ENCODE measurements at places on chromosomes 16 and 17.

DNA sequence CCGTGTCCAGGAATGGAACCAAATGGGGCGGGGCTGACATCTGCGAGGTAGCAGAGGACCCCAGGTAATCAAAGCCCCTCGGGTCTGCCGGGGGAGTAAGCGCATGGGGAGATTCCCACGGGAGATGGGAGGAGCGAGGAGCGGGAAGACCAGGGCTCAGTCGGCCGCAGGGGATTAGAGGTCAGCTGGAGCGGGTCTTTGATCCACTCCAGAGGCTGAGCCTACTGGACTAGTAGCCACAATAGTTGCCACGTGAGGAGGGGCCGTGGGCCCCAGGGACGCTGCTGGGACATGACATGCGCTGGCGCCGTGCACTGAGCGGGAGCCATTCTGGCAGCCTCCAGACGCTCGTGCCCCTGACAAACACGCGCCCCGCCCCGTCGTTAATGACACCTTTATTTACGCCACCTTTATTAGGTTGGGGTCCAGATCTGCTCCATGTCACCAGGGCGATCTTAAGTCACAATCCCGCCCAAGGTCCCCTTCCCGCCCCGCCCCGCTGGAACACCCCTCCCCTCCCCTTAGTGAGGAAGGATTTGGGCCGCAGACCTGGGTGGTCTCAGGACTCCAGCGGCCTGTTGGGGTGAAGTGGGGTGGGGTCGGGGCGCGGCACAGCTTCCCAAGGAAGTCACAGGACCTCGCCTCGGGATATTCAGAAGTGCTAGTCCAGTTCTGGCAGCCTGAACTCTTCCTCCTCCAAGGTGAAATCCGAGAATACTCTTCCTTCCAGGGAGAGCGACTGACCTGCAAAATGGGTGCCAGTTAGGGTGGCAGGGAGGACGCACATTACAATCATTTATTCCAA lies 15.0 kb downstream of the PPY start:
- no peak for DNase-seq

DNA sequence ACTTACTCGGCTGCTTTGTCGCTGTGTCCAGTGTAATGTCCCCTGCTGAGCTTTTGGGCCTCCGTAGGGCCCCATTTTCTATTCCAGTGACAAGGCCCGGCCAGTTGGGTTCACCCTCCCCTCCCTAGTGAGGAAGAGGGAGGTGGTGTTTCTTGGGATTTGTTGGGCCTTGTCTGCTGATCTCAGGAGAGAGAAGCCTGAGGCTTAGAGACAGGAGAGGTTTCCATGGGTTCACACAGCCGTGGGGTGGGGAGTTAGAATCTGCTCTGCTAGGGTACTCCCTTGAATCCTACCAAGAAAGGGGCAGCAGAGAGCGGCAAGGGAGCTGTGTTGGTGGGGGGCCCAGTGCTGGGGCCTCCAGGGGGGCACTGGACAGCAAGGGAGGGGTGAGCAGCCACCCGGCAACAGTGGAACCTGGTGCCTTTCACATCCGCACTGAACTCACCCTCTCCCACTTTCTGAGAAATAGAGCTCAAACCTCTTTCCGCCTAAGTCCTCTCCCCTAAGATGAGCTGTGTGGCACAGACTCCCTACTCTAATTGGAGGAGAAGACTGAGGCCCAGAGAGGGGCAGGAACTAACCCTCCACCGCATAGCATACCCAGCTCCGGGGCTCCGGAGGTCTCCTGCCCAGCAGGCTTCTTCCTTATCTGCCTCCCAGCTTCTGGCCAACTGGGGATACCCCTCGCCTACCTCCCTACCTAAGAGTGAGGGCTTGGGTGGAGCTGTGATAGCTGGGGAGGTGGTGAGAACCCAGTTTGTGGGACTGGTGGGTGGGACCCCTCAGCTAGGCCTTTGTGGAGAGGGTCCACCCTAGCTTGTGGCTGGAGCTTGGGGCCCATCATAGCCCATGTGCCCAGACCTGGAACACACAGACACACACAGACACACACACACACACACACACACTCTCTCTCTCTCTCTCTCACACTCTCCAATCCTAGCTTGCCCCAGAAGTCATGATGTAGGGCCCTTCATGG lies 6.8 kb downstream of the TBKBP1 start:
- no peak for DNase-seq

DNA sequence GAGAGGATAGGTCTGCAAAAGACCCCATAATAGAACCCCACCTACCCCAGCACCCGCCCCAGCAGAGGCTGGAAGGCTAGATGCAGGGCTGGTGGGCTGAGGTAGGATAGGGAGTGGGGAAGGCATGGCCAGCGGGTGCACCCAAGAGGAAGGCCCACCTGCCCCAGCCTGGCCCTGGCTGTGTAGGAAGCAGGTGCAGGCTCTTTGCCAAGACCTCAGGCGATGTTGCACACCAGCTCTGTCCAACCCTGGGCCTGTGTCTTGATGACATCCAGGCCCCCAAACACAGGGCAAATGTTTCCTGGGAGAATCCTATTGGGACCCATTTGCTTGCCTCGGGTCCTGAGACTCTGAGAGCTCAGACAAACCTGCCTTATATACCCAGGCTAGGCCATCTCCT lies 12.2 kb downstream of the UNC119 start:
- no peak for DNase-seq

DNA sequence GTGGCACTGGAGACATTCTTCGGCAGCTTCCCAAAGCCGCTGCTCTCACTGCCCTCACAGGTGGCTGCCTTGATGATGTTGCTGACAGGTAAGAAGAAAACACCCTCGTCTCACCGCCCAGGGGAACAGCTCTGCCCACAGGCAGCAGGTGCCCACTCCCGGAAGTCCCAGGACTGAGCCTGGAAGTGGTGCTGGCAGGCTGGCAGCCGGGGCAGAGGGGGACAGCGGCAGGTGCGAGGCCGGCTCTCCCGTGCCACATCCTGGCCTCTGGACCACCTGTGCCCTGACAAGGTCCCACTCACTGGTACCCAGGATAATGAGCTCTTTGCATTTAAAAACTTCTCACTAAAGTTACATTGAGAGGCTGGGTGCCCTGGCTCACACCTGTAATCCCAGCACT lies 20.4 kb downstream of the CEP131 start:
- DNase-seq = no peak

DNA sequence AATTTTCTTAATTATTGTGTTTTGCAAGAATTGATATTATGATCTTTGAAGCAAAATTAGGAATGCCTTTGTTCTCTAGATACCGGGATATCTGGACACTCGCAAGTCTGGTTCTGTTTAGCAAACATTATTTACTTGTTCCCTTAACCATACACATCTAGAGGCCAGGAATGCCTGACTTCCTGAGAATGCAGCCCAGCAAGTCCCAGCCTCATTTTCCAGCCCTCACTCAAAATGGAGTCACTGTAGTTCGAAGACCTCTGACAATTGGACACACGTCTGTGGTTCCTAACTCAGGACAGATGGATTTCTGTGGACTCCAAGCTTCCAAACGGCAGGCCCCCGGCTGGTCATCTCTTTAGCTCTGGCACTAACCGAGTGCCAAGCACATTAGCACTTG lies 355.4 kb upstream of the RBFOX1 start:
- no peak for DNase-seq

DNA sequence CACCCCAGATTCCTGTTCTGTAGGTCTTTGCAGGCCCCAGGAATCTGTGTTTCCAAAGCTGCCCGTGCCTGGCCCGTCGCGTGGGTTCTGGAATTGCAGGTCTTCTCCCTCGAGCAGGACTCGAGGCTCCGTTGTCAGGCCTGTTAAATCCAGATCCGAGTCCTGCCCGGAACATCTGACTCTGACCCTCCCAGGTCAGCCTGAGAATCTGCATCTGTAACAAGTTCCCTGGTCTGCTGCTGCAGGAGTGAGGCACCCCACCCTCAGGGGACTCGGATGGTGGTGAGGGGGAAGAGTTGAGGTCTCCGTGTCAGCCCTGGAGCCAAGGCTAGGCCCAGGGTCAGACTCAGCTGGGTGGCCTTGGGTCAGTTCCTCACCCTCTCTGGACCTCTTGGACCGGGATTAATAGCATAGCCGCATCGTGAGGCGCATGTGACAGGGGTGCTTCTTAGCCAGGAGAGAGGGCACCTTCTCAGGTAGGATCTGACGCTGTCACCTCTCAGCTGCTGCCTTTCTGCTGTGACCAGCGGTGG lies 8.8 kb downstream of the SPIRE2 start:
- no peak for DNase-seq

GRCh38 chr17:49987290-49987585 lies 7.8 kb downstream of the DLX3 start:
- no peak for DNase-seq

DNA sequence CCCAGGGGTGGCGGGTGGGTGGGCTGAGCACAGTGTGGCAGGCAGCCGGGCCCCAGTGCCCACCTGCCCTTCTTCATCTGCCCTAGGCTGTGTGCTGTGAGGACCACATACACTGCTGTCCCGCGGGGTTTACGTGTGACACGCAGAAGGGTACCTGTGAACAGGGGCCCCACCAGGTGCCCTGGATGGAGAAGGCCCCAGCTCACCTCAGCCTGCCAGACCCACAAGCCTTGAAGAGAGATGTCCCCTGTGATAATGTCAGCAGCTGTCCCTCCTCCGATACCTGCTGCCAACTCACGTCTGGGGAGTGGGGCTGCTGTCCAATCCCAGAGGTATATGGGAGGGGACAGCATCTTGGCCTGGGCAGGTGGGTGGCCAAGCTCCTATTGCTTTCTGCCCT lies 6.4 kb downstream of the GRN start:
- no peak for DNase-seq

- peak; percentile 17 for DNase-seq
Measured at GRCh38 chr17:29240968-29241963, 5.4 kb upstream of the CRYBA1 start.

- no peak for DNase-seq
Measured at GRCh38 chr16:2614761-2615191, 67.5 kb upstream of the KCTD5 start.

DNA sequence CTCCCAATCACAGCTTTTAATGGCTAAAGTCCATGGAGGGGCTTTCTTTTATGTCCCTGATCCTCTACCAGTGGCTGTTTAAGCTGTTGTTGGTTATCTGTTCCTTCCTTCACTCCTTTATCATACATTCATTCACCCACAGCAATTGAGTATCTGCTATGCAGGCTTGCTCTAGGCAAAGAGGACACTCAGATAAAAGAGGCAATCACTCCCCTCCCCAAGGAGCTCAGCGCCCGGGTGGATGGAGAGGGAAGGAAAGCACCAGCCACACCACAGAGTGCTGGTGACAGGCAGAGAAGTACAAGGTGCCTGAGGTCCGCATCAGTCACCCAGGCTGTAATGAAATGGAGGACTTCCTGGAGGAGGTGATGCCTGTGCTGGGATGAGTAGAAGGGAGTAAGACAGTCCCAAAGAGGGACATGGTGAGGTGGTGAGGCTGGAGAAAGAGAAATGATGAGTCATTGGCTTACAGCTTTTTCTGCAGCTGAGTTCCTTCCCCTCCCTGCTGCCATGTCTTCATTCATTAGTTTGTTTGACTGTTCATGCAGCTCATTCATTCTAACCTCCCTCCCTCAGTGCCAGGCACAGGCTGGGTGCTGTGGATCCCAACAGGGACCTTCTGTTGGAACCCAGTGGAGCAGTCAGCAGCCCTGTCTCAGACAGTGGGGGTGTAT lies 12.8 kb upstream of the NGFR start:
- DNase-seq = no peak

GRCh38 chr16:19307587-19308241 lies 22.2 kb downstream of the CLEC19A start:
- no peak for DNase-seq

GRCh38 chr17:27764589-27764988 lies 35.7 kb downstream of the NOS2 start:
- no peak for DNase-seq

GRCh38 chr17:81338274-81339190 lies 43.4 kb upstream of the SLC38A10 start:
- DNase-seq = no peak

GRCh38 chr16:87766485-87766797 lies 655 bp upstream of the KLHDC4 start:
- DNase-seq = no peak

- DNase-seq = no peak
Measured at GRCh38 chr17:80970762-80971703, 20.6 kb upstream of the CHMP6 start.

- DNase-seq = no peak
Measured at GRCh38 chr16:65044873-65045272, 77.0 kb downstream of the CDH11 start.

DNA sequence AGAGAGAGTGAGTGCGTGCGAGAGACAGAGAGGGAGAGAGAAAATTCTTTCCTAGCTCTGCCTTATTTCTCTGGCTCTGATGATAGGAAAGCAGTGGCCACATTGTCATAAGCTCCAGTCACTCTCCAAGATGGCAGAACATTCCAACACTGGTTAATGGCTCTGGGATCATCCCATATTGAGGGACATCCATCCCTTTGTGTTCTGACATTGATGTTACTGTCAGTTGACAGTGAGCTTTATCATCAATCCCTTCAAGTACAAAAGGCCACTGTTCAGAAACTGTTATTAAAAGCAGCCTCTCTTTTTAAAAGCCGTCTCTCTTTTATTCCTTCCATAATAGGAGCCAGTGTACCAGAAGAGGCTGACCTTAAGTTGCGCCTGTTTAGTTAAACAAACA lies 1084.9 kb upstream of the RBFOX1 start:
- DNase-seq = no peak

DNA sequence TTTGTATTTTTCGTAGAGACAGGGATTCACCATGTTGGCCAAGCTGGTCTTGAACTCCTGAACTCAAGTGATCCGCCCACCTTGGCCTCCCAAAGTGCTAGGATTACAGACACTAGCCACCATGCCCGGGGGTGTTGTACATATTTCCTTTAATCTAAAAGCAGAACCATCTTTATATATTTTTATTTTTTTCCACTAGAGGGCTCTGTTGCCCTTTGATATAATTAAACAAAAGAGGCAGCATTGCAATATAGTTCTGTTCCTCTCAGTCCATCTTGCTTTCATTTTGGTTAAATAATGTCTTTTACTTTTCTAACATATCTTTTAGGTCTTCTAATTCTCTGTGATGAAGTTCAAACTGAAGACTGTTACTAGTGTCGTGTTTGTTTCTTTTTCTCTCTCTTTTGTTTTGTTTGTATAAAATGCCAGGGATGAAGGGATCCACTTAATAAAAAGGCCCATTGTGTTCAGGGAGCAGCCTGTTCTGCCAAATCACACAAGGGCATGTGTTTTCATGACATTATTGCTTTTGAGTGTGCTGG lies 23.4 kb downstream of the WWOX start:
- DNase-seq = no peak

DNA sequence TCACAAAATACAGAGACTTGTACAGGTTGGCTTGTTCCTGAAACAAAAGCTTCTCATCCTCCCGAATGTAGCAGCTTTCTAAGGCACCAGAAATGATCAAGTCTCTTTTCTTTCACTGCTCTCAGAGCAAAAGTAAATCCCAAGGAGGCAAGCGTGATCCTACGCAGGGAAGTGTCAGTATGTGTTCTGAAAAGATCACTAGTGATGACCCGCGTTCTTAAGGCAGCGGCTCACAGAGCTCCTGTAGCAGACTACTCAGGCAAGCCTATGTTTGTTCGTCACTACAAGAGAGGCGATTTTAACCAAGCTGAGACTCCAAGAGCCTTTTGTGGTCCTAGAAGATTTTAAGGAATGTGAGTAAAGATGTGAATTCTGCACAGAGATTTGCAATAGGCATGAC lies 34.5 kb downstream of the WIPI1 start:
- DNase-seq = no peak

GRCh38 chr16:68088130-68088972 lies 3.2 kb downstream of the NFATC3 start:
- DNase-seq = no peak

Measured in stimulated activated CD4-positive, alpha-beta T cell treated with anti-CD3 and anti-CD28 coated beads, Interleukin-2, amount 100 ng/mL, for 24 hours (primary cell).